ENCODE measurements at places on chromosomes 1 and 21. TPM values are rescaled to one million over a fixed set of nuclear protein-coding genes. Genes with fewer than 3 reads are reported as not detected.
A peak's percentile ranks its signal among the peaks of the same experiment; 100 is the strongest.

The CFHR1 gene
- not detected for total RNA-seq

The CELF3 gene
- not detected for total RNA-seq

The ESPN gene
- 0.61 TPM for total RNA-seq

The ZMYM4 gene
- 29.6 TPM for total RNA-seq

The TFF1 gene
- not detected for total RNA-seq

The ARHGAP29 gene
- not detected for total RNA-seq

The TLCD4 gene
- total RNA-seq: not detected

The CD52 gene
- 1,180 TPM for total RNA-seq

The MIXL1 gene
- not detected for total RNA-seq

The FAAH gene
- total RNA-seq: 3.9 TPM

- DNase-seq: no peak
Measured at GRCh38 chr1:116982319-116983004, 19.1 kb upstream of the CD101 start.

- no peak for DNase-seq
Measured at GRCh38 chr1:235929216-235929615, 62.5 kb upstream of the LYST start.

DNA sequence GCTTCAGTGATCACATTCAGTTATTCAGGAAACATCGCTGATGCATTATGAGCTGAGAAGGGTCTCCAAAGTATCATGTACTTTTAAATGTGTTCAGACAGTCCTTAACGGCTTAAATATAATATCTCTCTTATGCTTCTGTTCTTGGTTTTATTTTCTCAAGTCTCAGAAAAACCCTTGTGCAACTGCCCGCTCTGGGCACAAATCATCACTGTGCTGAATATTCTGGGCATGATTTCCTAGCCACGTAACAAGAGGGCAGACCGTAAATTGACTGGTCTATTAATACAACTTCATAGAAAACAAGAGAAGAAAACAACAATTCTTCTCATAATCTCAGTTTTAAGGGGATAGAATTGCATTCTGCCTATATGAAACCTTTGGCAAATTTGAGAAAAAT is 96.5 kb upstream of the EXO1 start:
- DNase-seq: no peak

GRCh38 chr1:44619261-44619900 is 54.9 kb downstream of the TMEM53 start:
- no peak for DNase-seq

- DNase-seq: peak; percentile 40
Measured at GRCh38 chr1:243849421-243850201, 432 bp downstream of the AKT3 start.

DNA sequence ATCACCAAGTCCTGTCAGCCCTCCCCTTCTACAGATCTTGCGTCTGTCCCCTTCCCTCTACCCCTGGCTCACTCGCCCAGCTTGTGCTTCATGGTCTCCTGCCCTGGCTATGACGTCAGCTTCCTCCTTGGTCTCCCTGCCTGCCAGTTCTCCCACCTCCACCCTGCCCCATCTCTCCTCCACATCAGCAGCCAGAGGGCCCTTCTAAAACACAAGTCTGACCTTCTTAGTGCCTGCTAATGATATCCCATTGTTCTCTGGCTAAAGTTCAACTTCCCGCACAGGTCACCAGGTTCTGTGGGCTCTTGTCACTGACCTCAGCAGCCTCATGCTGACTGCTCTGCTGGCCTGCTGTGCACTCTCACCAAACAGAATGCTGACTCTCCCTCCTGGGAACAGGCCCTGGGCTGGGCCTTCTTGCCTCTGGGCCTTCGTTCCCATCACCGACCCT is 24.7 kb upstream of the MYCL start:
- no peak for DNase-seq

- no peak for DNase-seq
Measured at GRCh38 chr1:87111659-87112371, 197.4 kb downstream of the HS2ST1 start.

DNA sequence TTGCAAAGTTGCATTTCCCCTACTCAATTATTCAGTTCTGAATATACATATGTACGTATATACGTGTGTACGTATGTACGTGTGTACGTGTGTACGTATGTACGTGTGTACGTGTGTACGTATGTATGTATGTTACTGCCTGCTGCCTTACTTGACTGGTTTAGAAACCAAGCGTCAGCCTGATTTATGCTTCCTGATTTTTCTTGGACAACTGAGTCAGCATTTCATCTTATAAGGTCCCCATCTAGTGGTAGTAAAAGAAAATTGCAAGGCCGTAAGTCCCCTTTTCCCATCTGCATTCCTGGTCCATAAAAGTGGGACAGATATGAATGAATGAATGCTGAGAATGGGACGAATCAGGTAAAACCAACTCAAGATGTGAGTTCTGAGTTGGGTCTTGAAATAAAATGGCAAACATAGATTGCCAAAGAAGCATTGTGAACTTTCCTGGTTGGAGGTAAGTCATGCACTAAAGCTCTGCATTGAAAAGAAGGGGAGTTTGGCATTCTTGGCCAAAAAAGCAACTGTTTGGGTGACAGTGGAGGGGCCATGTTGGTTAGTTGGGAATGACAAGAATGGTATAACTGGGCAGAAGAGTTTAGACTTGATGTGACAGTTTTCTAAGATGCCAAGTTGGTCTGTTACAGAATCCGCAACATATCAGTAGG is 76.4 kb upstream of the DNAH14 start:
- no peak for DNase-seq

GRCh38 chr1:4179914-4180735 is 280.1 kb upstream of the C1orf174 start:
- DNase-seq: no peak

GRCh38 chr1:23524716-23525401 is 6.2 kb downstream of the E2F2 start:
- DNase-seq: peak; percentile 67

GRCh38 chr21:42073145-42074099 is 2.3 kb downstream of the UMODL1 start:
- no peak for DNase-seq

GRCh38 chr21:26847002-26847401 is 1.8 kb upstream of the ADAMTS1 start:
- no peak for DNase-seq

GRCh38 chr1:101260556-101261350 is 23.9 kb downstream of the S1PR1 start:
- peak; percentile 1 for DNase-seq

DNA sequence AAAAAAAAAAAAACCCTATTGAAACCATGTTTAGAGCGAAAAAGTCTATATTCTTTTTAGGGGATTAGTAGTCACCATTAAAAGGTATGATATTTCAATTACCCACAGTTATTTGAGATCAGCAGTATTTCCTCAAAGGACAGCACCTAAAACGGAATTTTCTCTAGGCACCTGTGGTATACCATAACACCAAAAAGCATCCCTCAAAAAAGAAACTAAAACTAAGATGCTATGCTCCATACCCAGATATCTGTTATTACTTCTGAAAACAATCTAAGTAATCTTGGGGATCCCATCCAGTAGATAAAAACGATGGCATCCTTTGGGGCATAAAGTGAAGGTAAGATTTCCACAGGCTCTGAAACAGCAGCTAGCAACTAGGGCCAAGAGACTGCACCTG is 89.0 kb downstream of the RERE start:
- no peak for DNase-seq

DNA sequence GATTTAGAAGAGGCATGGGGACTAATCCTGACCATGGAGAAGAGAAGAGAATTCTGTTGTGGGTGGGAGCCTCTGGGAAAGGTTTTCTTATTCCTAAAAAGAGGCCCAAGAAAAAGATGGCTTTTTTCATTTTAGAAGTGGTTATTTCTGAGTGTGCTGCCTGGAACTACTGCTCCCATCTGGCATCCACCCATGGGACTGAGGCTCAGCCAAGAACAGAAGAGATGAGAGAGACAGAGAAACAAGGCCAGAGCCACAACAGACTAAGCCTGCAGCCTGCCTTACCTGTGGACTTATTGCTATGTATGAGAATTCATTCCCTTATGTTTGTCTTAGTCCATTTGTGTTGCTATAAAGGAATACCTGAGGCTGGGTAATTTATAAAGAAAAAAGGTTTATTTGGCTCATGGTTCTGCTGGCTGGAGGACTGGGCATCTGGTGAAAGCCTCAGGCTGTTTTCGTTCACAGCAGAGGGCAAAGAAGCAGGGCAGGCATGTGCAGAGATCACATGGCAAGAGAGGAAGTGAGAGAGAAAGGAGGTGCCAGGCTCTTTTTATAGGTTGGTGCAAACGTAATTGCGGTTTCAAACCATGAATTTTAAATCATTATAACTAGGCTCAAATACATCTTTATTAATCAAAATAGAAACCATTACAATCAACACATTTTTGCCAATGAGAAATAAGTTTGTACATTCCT is 57.5 kb upstream of the PRDM2 start:
- DNase-seq: no peak

Data from activated CD8-positive, alpha-beta T cell treated with anti-CD3 and anti-CD28 coated beads, Interleukin-2, amount 10 ng/mL, durations not matched to agents 7 days and 5 days (primary cell).